ENCODE measurements at places on chromosomes 7 and 10.
A peak's percentile ranks its signal among the peaks of the same experiment; 100 is the strongest.

DNA sequence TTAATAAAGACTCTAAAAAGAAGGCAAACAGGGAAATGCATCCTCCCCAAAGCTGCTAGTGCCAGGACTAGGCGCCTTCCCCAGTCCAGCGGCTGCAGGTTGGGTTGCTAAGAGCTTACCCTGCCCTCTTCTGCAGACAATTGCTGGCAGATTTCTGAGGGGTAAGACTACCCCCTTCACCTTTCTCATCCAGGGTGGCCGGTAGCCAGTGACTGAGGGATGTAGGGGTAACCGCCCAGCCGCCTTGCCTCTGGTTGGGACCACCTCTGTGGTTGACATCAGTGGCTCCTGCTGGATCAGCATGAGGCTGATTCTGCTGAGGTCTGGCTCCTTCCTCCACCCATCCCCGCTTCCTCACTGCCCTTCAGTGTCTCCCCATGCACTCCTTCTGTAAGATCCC is 71.2 kb downstream of the ADCYAP1R1 start:
- DNase-seq, result no peak

DNA sequence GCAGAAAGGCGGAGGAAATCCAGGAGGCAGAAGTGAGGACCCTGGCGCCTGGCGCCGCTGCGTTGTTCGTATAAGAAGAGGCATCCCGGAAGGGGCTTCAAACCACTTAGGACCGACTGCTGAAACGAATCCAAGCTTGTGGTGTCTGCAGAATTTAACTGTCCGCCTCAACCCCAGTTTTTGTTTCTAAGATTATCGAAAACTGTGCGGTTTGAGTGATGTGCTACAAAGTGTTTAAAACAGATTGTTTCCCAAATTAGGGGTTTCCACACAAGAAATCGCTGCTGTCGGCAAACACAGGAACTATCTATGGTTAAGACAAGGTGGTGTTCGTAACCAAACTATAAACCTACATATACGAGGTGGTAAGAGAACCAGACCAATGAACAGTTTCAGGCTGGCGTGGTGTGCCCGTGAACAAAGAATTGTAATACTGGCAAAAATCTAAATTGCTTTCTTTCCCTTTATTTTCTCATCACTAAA is 835 bp upstream of the DGKI start:
- DNase-seq, result peak; percentile 48

DNA sequence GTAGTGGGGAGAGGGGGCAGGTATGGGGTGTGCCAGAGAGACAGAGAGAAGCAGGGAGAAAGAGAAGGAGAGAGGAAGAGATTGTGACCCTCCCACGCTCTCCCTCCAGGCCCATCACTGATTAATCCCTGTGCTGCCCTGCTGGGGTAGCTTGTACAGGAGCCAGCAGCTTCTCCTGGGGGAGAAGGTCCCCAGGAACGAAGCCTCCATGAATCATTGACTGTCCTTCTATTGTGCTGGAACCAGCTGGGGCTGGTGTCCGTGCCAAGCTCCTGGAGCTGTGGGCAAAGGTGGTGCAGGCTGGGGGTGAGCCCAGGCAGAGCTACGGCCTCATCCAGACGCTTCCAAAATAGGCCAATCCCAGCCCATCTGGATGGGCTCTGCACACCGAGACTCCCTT is 20.9 kb downstream of the AQP1 start:
- DNase-seq, result no peak

GRCh38 chr7:105268056-105268455 is 120.7 kb downstream of the SRPK2 start:
- DNase-seq, result no peak

DNA sequence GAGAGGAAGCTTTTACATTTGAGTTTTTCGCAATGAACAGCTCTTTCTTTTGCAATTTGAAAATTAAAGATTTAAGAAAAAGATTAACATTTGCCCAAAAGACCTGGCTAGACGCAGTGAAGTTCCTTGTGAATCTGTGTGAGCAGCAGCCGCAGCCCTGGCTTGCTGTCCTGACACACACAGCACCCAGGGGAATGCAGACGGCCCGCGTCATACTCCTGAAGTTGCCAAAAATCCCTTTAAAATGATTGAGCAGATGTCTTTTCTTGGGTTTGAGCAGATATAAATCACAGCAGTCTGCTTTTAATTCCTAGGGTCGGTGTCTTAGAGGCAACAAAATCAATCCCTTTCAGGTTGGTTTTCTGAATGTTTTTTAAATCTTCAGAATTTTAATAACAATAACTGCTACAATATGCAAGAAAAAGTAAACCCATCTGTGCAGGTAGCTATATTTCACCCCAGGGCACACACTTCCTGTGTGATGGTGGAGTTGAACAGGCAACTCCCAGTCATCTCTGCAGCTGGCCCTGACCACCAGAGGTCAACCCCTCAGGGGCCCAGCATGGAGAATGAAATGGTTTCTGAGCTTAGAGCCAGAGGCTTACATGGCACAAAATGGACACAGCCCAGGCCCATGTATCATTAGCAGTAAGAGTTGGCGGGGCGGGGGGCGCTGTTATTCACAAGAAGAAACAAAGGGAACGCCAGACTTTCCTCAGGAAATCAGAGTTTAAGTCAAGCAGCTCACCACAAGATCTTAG is 32.2 kb upstream of the TRIL start:
- no peak for DNase-seq

GRCh38 chr7:22550514-22551030 is 50.6 kb upstream of the STEAP1B start:
- DNase-seq, result no peak

GRCh38 chr7:134782121-134782623 is 2.7 kb downstream of the CALD1 start:
- DNase-seq, result no peak

DNA sequence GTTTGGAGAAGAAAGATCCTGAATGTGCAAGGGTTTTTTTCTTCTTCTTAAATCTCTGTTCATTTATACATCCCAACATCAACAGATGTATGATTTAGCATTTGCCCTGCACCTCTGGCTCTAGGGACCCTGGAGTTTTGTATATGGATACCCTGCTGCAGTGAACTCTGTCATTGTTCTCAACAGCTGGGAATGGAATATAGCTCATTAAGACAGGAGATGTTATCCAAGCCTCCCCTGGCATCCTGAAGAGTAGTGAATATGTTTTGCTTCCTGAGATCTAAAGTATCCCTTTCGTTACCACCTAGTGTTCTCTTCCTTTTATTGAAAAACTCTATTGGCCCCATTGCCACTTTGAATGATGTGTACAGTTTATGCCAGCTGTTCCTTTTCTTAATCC is 275.9 kb downstream of the EXOC4 start:
- DNase-seq, result no peak

- DNase-seq, result no peak
Observed at GRCh38 chr7:113832196-113832745, 86.5 kb downstream of the PPP1R3A start.

- DNase-seq, result peak; percentile 50
Observed at GRCh38 chr7:93715234-93715633, 140.7 kb upstream of the CALCR start.

DNA sequence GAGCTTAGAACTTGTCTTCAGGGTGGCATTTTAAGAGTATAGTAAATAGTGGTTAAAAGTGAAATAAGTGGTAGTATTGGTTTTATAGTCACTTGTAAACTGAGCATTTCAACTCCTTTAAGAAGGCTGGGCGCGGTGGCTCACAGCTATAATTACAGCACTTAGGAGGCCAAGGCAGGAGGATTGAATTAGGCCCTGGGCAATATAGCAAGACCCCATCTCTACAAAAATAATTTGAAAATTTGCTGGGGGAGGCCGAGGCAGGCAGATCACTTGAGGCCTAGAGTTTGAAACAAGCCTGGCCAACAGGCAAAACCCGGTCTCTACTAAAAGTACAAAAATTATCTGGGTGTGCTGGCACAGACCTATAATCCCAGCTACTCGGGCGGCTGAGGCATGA is 64.4 kb upstream of the BAMBI start:
- no peak for DNase-seq

Data from NCI-H1092 treated with DMSO at 0.1 percent for 48 hours (cell line).